ENCODE measurements at places on chromosomes 13 and 19. TPM values are rescaled to one million over a fixed set of nuclear protein-coding genes. Genes with fewer than 3 reads are reported as not detected.

The TMTC4 gene
- polyA plus RNA-seq = 9.4 TPM

The KLK8 gene
- not detected for polyA plus RNA-seq

The ADGRE2 gene
- polyA plus RNA-seq = 0.15 TPM

The IGFL3 gene
- not detected for polyA plus RNA-seq

- no peak for DNase-seq
- no peaks in the 10 kb centered on the region for H3K27me3 ChIP-seq
- H3K4me1 ChIP-seq = no peaks in the 10 kb centered on the region
- no peaks in the 10 kb centered on the region for H3K36me3 ChIP-seq
Observed at GRCh38 chr13:79910875-79911540, 429.9 kb downstream of the SPRY2 start.

The CCDC169 gene
- polyA plus RNA-seq = 3.5 TPM

The PRSS57 gene
- polyA plus RNA-seq = not detected

The KLK14 gene
- not detected for polyA plus RNA-seq

The IGLON5 gene
- polyA plus RNA-seq = not detected

DNA sequence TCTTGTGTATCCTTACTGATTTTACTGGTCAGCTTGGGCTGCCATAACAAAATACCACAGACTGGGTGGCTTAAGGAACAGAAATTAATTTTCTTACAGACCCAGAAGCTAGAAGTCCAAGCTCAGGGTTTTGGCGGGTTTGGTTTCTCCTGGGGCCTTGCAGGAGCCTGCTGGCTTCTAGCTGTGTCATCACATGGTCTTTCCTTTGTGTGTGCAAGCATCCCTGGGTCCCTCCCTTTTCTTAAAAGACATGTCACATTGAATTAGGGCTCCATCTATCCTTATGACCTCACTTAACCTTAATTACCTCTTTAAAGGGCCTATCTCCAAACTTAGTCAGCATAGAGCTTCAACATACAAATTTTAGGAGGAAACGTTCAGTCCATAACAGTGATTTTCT lies 23.4 kb downstream of the UBAC2 start:
- peaks cover 4% of the 10 kb centered on the region for H3K4me1 ChIP-seq
- no peaks in the 10 kb centered on the region for H3K27me3 ChIP-seq
- H3K4me3 ChIP-seq = no peak overlapping the region
- H3K36me3 ChIP-seq = no peaks in the 10 kb centered on the region
- H3K27ac ChIP-seq = no peak overlapping the region

The IRGC gene
- not detected for polyA plus RNA-seq

DNA sequence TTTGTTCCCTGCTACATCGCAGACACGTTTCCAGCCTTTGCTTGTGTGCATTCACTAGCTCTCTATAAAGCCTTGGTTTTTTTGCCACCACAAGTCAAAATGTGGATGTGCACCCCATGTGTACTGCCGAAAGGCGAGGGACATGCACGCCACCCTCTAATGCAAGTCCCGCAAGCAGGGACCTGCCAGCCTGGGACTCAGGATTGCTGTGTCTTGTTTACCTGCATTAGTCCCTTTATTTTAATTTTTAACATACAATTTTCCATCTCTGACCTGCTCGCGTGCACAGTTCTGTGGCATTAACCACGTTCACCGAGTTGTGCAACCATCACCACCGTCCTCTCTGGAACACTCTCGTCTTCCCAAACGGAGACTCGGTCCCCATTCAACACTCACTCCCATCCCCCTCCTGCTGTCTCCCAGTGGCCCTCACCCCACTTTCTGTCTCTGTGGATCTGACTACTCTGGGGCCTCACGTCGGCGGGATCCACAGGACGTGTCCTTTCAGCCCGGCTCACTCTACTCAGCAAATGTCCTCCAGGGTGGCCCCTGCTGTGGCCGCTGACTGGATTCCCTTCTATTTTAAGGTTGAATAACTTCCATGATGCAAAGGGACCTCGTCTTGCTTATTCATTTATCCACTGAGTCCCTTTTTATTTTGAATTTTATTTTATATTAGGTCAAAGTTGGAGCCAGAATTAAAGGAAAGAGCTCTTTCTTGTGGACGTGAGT lies 58.4 kb downstream of the RASA3 start:
- peaks cover 15% of the 10 kb centered on the region for H3K36me3 ChIP-seq
- peaks cover 8% of the 10 kb centered on the region for H3K4me1 ChIP-seq
- H3K27me3 ChIP-seq = no peaks in the 10 kb centered on the region
- no peak overlapping the region for H3K27ac ChIP-seq

- DNase-seq = no peak
- no peaks in the 10 kb centered on the region for H3K36me3 ChIP-seq
- no peak overlapping the region for H3K4me3 ChIP-seq
- H3K27me3 ChIP-seq = no peaks in the 10 kb centered on the region
- no peaks in the 10 kb centered on the region for H3K4me1 ChIP-seq
Observed at GRCh38 chr13:108755083-108755482, 125.7 kb downstream of the MYO16 start.

- peaks cover 2% of the 10 kb centered on the region for H3K4me1 ChIP-seq
- H3K4me3 ChIP-seq = peak overlapping the region; percentile 75
- peak; percentile 27 for DNase-seq
- no peaks in the 10 kb centered on the region for H3K27me3 ChIP-seq
- H3K36me3 ChIP-seq = peaks cover 3% of the 10 kb centered on the region
Observed at GRCh38 chr19:52923778-52924593, 758 bp upstream of the ZNF888 start.

DNA sequence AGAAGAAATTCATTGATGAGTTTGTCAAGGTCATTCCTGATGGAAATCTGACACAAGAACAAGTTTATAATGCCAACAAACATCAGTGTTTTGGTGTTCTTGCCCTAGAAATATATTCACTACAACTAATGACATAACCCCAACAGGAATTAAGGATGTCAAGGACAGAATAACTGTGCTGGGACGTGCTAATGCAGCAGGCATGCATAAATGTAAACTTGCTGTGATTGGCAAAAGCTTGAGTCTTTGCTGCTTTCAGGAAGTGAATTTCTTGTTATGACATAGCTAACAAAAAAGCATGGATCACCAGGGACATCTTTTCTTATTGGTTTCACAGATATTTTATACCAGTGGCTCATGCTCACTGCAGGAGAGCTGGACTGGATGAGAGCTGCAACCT lies 144.6 kb downstream of the KCTD12 start:
- H3K27ac ChIP-seq = no peak overlapping the region
- no peak for DNase-seq

The KLK10 gene
- 0.03 TPM for polyA plus RNA-seq

- peak; percentile 69 for DNase-seq
- peaks cover 3% of the 10 kb centered on the region for H3K4me1 ChIP-seq
- H3K4me3 ChIP-seq = no peak overlapping the region
- H3K36me3 ChIP-seq = no peaks in the 10 kb centered on the region
Observed at GRCh38 chr19:10946958-10947657, 13.7 kb upstream of the SMARCA4 start.

DNA sequence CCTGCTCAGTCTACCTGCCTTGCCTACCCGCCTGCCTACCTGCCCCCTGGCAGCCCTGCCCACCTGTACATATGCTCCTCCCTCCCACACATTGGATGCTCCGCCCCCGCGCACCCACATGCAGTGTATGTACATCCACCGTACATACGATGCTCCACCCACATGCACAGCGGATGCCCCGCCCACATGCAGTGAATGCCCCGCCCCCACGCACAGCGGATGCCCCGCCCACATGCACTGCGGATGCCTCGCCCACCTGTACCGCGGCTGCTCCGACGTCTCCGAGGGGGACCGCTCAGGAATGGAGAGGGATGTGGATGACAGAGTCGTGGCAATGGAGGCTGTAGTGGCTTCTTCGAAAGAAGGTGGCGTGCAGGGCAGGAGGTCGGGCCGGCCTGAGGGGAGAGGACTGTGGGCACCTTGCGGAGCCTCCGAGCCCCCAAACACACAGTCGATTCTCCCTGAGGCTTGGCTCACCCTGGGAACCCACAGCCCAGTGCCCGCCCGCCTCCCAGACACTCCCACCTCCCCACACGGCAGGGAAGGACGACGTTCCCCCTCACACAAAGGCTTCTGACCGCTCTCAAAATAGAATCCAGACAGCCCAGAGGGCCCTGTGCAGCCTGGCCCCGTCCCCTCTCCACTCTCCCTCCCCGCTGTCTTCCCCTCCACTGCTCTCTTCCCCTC lies 16.5 kb upstream of the CACTIN start:
- no peak overlapping the region for H3K27ac ChIP-seq
- DNase-seq = no peak
- peaks cover 6% of the 10 kb centered on the region for H3K4me1 ChIP-seq

DNA sequence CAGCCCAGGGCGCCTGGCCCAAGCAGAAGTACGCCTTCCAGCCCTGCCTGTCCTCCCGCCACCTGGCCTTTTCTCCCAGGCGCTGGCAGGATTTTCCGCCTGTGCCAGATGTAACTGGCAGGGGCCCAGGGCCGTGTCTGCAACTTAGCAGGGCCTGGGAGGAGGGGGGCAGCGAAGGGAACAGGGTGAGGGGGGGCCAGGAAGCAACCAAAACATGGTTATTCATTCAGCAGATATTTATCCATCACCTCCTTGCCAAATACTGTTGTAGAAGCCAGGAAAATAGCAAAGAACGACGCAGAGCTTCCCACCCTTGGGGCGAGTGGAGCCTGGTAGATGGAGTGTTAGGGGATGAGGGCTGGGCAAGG lies 5.6 kb downstream of the TLE6 start:
- peak; percentile 93 for DNase-seq
- no peaks in the 10 kb centered on the region for H3K36me3 ChIP-seq
- H3K27ac ChIP-seq = peak overlapping the region; percentile 78
- H3K4me1 ChIP-seq = peaks cover 11% of the 10 kb centered on the region

DNA sequence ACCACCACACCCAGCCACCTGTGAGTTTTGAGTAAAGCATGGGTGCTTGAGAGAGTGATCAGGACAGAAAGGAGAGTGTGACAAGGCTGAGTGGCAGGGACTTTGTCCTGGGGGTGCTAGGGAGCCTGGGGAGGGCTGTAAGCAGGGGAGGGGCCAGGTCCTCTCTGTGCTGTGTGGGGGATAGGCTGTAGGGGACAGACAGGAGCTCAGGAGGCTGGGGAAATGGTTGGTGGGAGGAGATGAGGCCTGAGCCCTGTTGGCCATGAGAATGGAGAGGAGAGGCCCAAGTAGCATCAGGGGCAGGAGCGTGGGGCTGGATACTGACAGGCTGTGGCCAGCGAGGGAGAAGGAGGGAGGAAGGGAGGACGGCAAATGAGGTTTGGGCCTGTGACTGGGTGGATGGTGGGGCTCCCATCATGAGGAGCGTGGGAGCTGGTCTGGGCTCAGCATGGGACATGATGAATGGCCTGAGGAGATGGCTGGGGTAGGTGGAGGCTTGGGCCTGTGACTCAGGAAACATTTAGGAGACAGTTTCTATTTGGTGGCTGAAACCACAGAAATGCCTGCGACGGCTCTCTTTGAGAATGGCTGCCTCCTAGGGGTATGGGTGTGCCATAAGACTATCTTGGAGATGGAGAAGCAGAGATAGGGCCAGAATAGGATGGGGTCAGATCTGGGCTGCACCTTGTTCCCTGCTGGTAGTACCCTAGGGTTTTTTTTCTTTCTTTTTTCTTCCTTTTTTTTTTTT lies 25.0 kb downstream of the GRIN2D start:
- no peak overlapping the region for H3K27ac ChIP-seq
- H3K4me3 ChIP-seq = no peak overlapping the region
- peak; percentile 69 for DNase-seq
- no peaks in the 10 kb centered on the region for H3K36me3 ChIP-seq
- peaks cover 6% of the 10 kb centered on the region for H3K4me1 ChIP-seq

GRCh38 chr13:40987606-40988280 lies 31.4 kb downstream of the ELF1 start:
- H3K27me3 ChIP-seq = no peaks in the 10 kb centered on the region
- peaks cover 4% of the 10 kb centered on the region for H3K4me1 ChIP-seq
- no peak overlapping the region for H3K27ac ChIP-seq
- no peak overlapping the region for H3K4me3 ChIP-seq
- H3K36me3 ChIP-seq = no peaks in the 10 kb centered on the region
- DNase-seq = no peak

DNA sequence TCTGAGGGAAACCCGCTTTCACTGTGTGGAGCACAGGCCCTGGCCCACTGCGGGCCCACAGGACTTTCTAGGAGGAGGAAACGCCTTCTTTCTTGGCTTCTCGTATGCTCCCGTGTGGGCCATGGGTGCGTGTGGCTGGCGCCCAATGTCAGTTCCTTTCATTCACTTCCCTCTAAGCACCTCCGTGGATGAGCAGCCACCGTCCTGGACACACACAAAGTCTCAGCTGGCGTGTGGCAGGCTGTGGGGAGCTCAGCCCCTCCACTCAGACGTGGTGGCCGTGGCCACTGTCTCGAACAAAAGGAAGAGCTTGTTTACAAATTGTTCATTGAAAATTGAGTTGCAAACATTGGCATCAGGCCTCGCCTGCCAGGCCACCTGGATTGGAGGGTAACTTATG lies 240.0 kb upstream of the SGCG start:
- H3K36me3 ChIP-seq = no peaks in the 10 kb centered on the region
- DNase-seq = no peak
- no peak overlapping the region for H3K4me3 ChIP-seq
- H3K27me3 ChIP-seq = no peaks in the 10 kb centered on the region
- H3K27ac ChIP-seq = no peak overlapping the region

GRCh38 chr13:49546561-49546960 lies 38.8 kb downstream of the RCBTB1 start:
- H3K4me1 ChIP-seq = no peaks in the 10 kb centered on the region
- H3K4me3 ChIP-seq = no peak overlapping the region
- H3K36me3 ChIP-seq = no peaks in the 10 kb centered on the region

The FXYD1 gene
- polyA plus RNA-seq = 3.6 TPM

The RAB20 gene
- 4.3 TPM for polyA plus RNA-seq

- no peak for DNase-seq
- H3K36me3 ChIP-seq = no peaks in the 10 kb centered on the region
- H3K27ac ChIP-seq = no peak overlapping the region
- H3K4me1 ChIP-seq = no peaks in the 10 kb centered on the region
- no peak overlapping the region for H3K4me3 ChIP-seq
Observed at GRCh38 chr19:41545547-41545946, 30.4 kb upstream of the CEACAM21 start.

- H3K27ac ChIP-seq = no peak overlapping the region
- no peak for DNase-seq
- no peaks in the 10 kb centered on the region for H3K36me3 ChIP-seq
- H3K27me3 ChIP-seq = no peaks in the 10 kb centered on the region
Observed at GRCh38 chr13:34545461-34545860, 396.6 kb upstream of the NBEA start.
